ENCODE measurements at places on chromosomes 16 and 17.

DNA sequence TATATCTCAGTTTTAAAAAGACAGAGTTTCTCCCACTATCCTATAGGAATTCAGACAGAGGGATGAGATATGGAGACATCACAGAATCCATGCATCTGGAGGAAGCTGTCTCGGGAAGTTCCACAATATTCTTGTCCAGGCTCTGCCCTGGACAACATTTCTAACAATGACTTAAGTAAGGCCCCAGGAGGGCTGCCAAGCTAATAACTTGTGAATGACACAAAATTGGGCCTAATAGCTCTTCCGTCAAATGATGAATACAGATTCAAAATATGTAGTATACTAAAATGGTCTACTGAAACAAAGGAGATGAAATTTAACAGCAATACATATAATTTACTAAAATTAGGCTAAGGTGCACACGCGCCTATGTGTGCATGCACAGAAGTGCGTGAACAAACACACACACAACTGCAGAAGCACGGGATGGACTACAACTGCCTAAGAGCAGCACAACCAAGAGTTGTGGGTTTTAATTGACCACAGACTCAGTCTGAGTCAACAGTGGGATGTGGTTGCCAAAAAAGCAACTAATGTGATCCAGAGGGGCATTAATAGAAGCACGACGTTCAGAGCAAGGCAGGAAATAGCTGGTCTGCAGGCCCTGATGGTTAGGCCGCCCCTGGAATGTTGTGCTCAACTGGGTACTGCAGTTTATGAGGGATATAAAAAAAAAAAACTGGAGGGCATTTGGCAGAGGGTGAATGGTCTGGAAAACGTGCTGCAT lies 26.3 kb upstream of the HS3ST2 start:
- DNase-seq = peak; percentile 92

GRCh38 chr17:33291248-33292200 lies 1.6 kb downstream of the ASIC2 start:
- peak; percentile 21 for DNase-seq

DNA sequence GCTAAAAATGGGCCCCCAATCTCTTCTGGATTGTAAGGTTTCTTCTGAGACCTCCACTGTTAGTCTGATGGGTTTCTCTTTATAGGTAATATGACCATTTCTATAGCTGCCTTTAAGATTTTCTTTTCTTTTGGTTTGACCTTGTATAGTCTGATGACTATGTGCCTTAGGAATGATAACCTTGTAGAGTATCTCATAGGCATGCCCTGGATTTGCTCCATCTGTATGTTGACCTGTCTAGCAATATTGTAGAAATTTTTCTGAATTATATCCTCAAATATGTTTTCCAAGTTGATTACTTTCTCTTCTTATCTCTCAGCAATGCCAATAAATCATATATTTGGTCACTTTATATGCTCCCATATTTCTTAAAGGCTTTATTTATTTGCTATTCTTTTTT lies 1403.8 kb upstream of the GOT2 start:
- peak; percentile 31 for DNase-seq

- no peak for DNase-seq
These were observed 175.2 kb downstream of the CCDC182 start for GRCh38 chr17:57569853-57570252.

GRCh38 chr16:83402160-83402814 lies 405.5 kb upstream of the HSBP1 start:
- DNase-seq = peak; percentile 66

DNA sequence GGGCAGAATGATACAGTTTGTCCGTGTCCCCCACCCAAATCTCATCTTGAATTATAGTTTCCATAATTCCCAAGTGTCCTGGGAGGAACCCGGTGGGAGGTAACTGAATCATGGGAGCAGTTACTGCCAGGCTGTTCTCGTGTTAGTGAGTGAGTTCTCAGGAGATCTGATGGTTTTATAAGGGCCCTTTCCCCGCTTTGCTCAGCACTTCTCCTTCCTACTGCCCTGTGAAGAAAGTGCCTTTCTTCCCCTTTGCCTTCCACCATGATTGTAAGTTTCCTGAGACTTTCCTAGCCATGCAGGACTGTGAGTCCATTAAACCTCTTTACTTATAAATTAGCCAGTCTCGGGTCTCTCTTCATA lies 28.9 kb upstream of the SEC14L1 start:
- DNase-seq = no peak

DNA sequence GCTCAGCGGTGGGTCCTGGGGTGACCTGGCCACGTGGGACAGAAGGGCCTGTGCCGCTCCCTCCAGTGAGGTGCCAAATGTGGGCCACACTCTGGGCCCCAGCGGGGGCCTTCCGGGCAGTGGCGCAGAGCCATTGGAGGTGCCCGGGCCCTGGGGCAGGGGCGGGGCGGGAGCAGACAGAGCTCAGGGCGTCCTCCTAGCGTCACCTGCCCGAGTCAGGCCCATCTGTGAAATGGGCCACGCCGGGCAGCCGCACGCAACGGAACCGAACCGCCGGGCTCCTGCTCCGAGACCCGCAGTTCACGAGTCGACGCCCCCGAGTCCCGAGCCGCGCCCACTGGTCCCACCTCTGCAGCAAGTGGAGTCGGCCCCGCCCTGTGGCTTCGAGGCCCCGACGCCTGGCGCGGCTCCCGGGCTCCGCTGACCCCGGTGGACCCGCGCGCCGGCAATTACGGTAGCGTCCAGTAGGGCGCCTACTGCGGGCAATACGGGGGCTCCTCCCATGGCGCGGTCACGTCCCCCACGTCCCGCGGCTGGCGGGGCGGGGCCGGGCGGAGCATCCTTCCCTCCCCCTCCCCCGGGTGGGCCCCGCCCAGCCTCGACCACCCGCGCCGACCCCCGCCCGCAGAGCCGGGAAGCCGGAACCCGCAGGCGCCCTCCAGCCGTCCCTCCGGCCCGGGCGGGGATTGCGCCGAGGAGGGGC lies 1.9 kb downstream of the SLC16A3 start:
- DNase-seq = peak; percentile 90

GRCh38 chr17:44171931-44172455 lies 1.5 kb downstream of the ASB16 start:
- no peak for DNase-seq

All from fibroblast of skin of right biceps (primary cell).